Right cardiac atrium (tissue), 5 donors: ENCODE measurements at places on chromosomes 16 and 17. TPM values are rescaled to one million over a fixed set of nuclear protein-coding genes. Genes with fewer than 3 reads are reported as not detected.
A peak's percentile ranks its signal among the peaks of the same experiment; 100 is the strongest.

DNA sequence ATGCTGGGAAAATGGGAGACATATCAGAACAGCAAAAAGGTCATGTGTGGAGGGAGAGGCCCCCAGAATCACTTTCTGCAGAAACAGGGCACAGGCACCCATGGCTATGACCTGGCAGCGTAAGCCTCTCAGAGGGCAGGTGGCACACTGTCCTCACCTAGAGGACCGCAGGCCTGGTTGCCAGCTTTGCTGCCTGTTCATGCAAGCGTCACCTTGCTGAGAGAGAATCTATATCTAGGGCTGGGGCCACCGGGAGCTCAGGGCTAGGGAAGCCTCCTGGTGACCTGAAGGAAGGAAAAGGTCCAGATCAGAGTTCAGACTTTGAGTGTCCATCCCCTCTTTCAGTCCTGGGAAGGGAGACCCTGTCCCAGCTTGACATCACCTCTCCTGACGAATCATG is 78.7 kb downstream of the GOSR1 start:
- DNase-seq, result no peak

GRCh38 chr17:6508519-6509030 is 47.8 kb downstream of the PITPNM3 start:
- DNase-seq, result no peak

DNA sequence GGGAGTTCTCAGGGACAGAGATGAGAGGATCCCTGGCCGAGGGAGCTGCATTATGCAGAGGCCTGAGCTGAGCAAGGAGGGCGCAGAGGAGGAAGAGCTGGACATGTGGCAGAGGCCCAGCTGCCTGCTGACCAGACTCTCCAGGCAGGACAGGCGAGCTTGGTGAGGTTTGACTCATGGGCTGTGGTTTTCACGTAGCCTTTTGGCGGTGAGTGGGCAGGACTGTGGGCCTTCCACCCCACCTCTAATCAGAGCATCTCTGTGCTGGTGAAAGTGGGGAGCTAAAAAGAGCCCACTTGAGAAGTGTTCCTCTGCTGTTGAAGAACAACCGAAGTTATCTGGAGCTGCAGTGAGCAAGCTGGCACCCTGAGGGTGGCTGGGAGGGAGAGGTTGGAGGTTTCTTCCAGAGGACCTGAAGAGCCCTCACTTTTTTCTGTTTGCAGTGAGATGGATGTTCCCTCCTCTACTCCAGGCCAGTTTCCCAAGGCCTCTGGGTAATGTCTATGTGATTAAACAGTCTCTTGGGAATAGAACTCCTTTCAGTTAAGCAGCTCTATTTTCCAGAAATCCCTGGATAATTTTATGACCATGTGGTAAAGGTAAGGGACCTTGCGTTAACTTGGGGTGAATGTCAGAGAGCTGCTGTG is 11.9 kb downstream of the EPN2 start:
- peak; percentile 82 for DNase-seq

DNA sequence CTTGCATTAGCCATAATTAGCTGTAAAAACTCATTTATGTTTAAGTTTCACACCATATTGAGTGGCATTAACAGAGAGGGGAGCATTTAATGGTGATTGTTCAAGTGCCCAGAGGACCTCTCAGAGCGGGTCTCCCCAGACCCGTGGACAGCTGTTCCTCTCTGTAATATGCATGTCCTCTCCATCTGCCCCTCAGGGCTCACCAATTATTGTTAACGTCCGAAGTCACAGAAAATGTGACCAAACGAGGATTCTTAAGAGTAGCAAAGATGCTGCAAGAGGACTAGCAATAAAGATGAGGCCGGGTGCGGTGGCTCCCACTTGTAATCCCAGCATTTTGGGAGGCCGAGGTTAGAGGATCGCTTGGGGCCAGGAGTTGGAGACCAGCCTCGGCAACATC is 130.2 kb downstream of the CPPED1 start:
- DNase-seq, result no peak

DNA sequence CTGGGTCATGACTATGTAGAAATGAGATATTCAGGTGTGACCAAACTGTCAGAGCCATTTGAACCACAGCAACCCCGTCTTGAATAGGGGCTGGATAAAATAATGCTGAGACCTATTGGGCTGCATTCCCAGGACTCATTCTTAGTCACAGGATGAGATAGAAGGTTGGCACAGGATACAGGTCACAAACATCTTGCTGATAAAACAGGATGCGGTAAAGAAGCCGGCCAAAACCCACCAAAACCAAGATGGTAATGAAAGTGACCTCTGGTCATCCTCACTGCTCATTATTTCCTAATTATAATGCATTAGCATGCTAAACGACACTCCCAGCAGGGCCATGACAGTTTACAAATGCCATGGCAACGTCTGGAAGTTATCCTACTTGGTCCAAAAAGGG is 545.5 kb downstream of the TMEM114 start:
- no peak for DNase-seq

DNA sequence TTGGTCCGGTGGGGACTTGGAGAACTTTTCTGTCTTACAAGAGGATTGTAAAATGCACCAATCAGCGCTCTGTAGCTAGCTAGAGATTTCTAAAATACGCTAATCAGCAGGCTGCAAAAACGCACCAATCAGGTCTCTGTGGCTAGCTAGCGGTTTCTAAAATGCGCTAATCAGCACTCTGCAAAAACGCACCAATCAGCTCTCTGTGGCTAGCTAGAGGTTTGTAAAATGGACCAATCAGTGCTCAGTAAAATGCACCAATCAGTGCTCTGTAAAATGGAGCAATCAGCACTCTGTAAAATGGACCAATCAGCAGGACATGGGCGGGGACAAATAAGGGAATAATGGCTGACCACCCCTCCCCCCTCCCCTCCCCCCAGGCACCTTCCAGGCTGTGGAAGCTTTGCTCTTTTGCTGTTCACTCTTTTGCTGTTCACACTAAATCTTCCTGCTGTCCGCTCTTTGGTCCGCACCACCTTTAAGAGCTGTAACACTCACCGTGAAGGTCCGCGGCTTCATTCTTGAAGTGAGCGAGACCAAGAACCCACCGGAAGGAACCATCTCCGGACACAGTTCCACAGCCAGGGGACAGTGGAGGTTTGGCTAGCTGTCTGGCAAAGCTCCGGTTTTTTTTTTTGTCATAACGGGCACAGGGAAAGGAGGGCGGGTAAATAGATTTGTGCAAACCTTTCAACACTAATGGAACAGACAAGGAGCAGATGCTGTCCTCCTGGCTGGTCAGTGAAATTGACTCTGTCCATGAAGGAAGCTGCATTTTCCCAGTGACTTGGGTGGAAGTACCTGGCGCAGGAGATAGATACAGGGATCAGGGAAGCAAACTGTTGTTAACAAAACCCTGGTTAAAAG is 8.3 kb downstream of the PITPNC1 start:
- DNase-seq, result no peak

DNA sequence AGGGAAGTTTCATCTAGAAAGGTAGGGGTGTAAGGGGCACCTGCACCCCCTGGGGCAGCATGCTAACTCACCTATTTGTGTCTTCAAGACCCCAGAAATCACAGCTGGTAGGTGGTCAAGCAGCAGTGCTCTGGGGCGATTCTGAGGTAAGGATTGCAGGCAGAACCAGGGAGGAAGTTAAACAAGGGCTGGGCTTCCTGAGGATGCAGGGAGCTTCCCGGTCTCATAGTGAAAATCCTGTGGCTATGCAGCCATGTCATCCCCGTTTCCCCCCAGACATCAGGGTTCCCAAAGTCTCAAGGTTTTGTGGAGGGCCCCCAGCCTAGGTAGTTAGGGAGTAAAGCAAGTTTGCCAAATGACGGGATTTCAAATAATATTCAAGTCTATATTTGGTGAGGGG is 78.5 kb downstream of the C16orf78 start:
- DNase-seq, result no peak

- DNase-seq, result peak; percentile 66
These were observed at the start of gene SLC25A10 for GRCh38 chr17:81711814-81712467. TSS of gene SLC25A10 (plus strand) at chr17:81712284. CDS start at chr17:81712427, 143 bp downstream.

DNA sequence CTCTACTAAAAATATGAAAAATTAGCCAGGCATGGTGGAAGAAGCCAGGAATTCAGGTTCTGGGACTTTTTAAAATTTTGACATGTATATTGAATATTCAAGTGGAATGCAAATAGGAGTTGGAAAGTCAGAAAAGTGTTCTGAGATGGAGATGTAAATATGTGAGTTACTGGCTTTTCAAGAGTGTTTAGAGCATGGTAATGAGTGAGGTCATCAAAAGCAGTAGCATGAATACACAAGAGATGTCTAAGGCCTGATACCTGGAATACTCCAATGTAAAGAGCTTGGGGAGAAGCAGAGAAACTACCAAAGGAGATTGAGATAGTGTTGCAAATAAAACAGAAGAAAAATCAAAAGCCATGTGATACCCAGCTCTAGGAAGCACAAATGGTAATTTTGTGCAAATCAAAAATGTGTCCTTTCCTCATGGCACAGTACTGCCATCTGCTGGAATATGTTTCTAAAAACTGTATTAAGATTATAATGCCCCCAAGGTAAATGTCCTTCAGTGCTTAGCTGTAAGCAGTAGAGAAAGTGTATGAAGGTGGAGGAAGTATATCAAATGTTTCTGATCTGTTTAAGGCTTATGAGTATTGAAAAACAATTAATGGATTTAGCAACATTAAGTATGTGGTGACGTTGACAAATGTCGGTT is 908.4 kb downstream of the KCNJ18 start:
- no peak for DNase-seq

DNA sequence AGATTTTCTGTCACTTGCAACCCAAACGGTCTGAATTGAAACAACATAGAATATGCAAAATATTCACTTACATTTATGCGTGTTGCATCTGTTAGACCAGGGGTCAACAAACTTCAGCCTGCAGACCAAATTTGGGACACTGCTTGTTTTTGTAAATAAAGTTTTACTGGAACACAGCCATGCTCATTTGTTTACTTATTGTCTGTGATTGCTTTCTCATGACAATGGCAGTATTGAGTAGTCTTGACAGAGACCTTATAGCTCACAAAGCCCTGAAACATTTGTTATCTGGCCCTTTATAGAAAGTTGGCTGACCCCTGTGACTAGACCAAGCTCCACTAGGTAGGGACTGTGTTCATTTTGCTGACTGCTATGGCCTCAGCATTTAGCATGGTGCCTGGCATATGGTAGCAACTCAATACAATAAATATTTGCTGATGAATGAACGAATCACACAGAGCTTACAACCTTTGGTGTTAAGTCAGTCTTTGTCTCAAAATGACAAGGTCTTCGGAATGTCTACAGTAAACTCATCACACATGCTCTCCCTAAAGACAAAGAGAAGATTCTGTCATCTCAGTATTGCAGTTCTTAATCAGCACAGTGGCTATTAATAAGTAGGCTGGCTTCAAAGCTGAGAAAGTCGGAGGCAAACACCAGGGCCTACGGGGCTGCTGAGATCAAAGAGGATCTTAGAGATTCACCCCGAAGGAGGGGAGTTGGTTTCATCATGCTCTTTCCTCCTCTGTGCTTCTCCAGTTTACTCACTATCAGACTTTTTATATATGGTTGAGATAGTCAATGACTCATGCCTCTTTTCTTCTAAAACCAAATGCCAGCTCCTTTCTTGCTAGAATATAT is 95.2 kb upstream of the AXIN2 start:
- no peak for DNase-seq

- no peak for DNase-seq
These were observed 142.6 kb upstream of the CPHXL start for GRCh38 chr16:75868636-75869632.

DNA sequence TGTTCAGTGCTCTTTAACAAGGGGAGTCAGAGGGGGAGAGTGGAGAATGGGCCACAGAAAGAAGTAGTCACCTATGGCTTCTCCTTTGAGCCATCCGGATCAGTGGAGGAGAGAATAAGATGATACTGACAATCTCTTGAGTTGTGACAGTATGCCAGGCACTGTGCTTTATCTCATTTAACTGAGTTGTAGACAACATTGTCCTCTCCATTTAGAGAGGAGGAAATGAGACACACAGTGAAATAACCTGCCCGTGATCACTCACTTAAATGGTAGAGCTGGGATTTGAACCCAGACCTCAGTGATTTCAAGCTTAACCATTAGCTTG is 17.8 kb upstream of the EEF2K start:
- DNase-seq, result no peak

DNA sequence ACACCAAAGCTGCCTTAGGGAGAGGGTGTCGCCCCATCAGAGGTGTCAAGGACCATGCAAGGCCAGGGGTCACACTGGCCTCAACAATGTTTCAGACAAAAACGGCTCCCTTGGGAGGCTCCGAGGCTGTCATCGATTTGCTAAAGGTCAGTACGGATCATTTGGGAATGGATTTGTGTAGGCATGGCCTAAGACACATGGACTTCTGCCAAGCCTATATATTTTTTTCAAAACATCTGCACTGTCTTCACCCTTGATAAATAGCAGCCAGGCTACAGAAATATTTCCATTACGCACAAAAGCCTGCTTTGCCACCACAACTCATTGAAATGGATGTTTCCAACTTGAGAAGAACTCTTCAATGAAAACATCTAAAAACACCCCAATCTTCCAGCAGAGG is 10.3 kb downstream of the CUEDC1 start:
- DNase-seq, result no peak

GRCh38 chr17:43679401-43679800 is 17.7 kb upstream of the MEOX1 start:
- no peak for DNase-seq

DNA sequence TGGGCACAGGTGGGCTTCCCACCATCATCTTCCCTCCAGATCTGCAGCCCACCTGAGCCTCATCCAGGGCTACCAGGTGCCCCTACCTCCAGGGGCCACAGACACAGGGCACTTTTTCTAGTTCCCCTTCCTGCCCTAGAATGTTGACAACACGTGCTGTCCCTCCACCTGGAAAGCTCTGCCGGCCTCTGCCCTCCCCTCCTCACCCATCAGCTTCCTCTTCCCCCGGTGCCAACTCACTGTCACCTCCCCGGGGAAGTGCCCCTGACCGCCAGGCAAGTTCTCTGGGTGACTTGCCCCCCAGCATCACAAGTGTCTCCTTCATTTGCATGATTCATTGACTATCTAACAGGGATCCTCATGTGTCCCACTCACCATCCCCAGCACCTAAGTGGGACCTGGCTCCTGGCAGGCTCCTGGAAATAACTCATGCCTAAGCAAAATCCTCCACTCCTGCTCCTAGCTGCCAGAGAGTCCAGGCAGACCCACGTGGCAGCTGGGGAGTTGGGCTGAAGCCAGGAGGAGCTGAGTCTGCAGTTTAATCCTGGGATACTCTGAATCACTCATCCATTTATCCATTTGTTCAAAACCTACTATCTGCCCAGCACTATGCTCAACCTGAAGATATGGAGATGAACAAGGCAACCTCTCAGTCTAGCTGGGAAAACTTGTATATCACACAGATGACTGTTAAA is 304.4 kb downstream of the FOXL1 start:
- DNase-seq, result peak; percentile 78

GRCh38 chr17:32445074-32445415 is 735 bp downstream of the PSMD11 start:
- peak; percentile 29 for DNase-seq

- DNase-seq, result no peak
These were observed 20.0 kb downstream of the UBALD1 start for GRCh38 chr16:4594433-4595410.

CD79B gene
- total RNA-seq, result 2.4 TPM

SPEM2 gene
- total RNA-seq, result not detected

HEATR9 gene
- total RNA-seq, result not detected

BAHCC1 gene
- 10.2 TPM for total RNA-seq

CYB5D1 gene
- 16.2 TPM for total RNA-seq
